ENCODE measurements at places on chromosomes 6 and 20.

- DNase-seq = no peak
Measured at GRCh38 chr20:20547221-20547875, 165.1 kb downstream of the RALGAPA2 start.

DNA sequence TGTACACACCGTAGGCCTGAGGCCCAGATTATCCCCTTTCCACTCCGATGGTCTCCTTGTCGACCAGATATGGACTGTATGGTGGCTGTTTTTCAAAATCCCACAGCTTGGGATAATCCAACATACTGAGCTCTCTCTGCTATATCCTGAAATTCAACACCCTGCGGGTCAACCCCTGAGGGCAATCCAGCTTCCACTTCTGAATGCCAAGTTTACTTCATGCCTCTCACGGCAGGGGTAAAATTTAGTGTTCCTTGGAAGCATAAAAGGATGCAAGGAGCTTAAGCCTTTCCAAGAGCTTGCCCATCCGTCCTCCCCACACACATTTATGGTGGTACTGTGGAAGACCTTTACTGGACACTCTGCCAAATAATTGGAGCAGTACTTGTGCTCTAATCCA is 90.7 kb downstream of the PLG start:
- DNase-seq = no peak

GRCh38 chr6:16739329-16739801 is 21.9 kb downstream of the ATXN1 start:
- DNase-seq = no peak

GRCh38 chr20:44584162-44584561 is 1.8 kb downstream of the PKIG start:
- no peak for DNase-seq

DNA sequence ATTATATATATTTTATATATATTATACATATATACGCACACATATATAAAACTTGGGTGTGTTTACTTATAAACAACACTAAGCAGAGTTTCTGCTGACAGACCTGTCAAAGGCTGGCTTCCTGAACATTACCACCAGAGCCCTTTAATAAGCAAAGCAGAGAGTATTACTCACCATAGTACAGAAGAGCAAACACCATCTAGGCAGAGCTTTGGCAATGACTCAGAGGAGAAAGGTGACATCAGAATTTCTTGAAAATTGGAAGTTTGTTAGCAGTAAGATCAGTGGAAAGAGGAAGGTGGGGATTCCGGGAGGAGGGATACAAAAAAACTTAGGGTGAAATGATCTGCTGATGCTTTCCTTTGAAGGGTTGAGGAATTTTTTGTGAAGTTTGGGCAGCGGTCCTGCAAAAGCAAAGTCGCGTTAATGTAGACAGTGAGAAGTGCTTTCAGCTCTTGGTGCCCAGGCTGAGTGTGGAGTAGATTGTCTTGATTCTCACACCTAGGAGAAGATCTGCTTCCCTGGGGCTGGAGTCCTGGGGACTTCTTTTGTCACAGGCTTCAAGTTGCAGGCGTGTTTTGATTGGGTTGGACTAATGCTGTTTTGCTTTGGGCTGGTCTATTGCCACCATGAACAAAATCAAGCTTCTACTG is 109.6 kb upstream of the BACH2 start:
- DNase-seq = no peak

DNA sequence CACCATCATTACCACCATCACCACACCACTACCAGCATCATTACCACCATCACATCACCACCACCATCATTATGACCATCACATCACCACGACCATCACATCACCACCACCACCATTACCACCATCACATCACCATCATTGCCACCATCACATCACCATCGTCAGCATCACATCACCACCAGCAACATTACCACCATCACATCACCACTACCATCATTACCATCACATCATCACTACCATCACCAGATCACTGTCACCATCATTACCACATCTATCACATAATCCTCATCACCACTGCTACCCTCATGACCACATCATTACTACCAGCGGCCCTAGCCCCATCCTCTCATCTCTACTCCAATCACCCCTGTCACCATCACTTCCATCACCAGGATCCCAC is 3.5 kb upstream of the SLC22A7 start:
- DNase-seq = no peak

GRCh38 chr6:126764671-126765070 is 353.8 kb upstream of the RSPO3 start:
- DNase-seq = no peak

DNA sequence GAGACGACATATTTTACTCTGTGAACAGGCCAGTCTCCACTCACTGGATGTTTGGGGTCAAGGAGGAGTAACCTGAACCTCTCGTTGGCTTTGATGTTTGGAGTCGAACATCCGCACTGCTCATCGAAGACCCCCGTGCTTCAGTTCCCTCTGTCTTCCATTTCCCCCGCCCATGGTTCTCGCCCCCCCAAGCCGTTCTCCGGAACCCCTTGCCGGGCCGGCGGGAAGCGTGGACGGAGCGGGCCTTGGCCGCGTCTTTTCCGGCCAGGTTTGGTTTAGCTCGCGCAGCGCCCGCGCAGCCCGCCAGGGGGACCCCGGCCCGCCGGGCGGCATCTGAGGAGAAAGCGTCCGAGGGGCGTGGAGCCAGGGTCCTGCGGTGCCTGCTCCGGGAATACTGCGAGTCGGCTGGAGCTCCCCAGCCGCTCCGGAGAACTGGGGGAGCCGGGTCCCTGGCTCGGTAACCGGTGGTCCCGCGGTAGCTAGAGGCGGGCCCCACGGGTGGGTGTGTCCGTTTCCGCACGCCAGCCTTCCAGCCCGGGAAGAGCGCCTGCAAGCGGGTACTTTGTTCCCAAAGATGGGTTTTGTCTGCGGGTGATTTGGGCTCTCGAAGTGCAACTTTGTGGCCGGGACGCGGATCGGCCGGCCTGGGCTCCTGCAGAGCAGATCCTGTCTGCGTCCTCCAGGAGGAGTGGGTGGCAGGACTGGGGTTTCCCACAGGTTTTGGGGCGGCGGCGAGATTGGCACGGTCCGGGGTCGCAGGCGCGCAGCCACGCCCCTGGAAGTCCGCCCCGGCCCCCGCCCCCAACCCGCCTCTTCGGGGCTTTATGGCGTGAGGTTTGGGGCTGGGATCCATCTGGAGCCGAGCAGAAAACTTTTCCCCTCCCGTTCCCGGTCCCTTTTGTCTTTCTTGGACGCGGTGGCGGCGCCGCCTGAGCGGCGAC is at the start of gene TMEM200A:
Gene TMEM200A, plus strand, starts transcription at position 852 of the 941 bp plus-strand sequence. CDS start 74,406 bp downstream, outside the sequence.
- DNase-seq = peak; percentile 3

- no peak for DNase-seq
Measured at GRCh38 chr20:49477200-49477599, 5.3 kb downstream of the KCNB1 start.

- no peak for DNase-seq
Measured at GRCh38 chr6:21648475-21649050, 55.0 kb downstream of the SOX4 start.

- no peak for DNase-seq
Measured at GRCh38 chr6:107509506-107509905, 19.6 kb downstream of the SOBP start.

DNA sequence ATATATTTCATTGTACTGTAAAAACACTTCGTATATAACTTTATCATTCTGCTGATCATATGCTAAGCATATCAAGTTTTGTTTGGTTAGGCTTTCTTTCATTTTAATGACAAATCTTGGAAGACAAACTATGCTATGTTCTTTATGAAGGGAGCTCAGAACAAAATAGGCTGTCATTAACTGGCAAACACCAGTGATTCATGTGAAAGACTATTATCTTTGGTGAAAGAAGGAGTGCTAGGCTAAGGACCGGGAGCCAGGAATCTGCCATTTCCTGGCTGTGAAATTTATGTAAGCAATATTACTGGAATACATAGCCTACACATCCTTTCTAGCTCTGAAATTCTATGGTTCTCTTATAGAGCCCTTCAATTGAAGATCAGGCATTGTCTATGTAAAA is 136.2 kb upstream of the CCN2 start:
- no peak for DNase-seq

Measured in NCI-H1436 (cell line).